ENCODE measurements at places on chromosomes 7 and 10.

DNA sequence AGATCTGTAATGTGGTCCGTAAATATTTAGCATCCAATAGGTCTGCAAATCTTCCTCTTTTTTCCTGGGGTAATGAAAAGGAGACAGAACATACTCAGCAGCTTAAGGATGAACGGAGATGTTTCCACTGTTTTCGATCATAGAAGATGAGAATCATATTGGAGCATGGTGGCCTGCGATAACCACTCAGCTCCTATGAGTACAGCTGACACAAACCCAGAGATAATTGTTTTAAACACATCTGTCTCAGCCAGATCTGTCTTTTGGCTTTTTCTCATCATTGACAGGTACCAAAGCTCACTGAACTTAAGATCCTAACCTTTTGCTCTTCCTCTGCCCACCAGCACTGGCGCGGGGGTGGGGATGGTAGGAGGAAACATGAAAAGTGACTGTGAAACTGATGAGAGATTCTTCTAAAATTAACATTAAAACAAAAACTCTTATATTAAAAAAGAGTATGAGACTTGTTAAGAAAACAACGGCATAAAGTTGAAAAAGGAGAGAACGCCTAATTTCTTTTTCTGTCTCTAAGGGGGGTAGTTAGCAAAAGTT is 71.0 kb downstream of the SVOPL start:
- no peak for DNase-seq

- DNase-seq, result peak; percentile 3
Measured at GRCh38 chr7:20577441-20578071, 37.9 kb upstream of the ABCB5 start.

DNA sequence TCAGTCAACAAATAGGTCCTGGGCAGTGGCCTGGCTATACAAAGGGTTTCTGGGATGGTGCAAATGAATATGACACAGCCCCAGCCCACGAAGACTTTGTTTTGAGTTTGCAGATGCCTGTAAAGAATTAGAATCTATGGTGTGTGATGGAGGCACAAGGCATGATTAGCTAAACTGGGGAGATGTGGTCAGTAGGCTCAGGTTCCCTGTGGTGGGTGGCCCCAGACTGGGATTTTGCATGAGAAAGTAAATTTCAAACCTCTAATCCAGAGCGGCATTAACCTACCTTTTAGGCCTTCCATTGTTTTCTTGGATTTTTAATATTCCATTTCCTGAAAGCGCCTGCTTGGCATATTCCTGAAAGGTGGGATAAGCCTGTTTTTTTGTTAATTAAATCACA is 6.4 kb upstream of the CPA5 start:
- DNase-seq, result no peak

- peak; percentile 17 for DNase-seq
Measured at GRCh38 chr10:105023211-105024111, 382.4 kb downstream of the SORCS3 start.

GRCh38 chr7:22799633-22800032 is 23.0 kb downstream of the TOMM7 start:
- no peak for DNase-seq

GRCh38 chr7:100642534-100642907 is 1.2 kb upstream of the TFR2 start:
- DNase-seq, result no peak

GRCh38 chr7:107160389-107160788 is 8.4 kb upstream of the HBP1 start:
- no peak for DNase-seq

- no peak for DNase-seq
Measured at GRCh38 chr10:126504761-126505112, 116.5 kb upstream of the ADAM12 start.

DNA sequence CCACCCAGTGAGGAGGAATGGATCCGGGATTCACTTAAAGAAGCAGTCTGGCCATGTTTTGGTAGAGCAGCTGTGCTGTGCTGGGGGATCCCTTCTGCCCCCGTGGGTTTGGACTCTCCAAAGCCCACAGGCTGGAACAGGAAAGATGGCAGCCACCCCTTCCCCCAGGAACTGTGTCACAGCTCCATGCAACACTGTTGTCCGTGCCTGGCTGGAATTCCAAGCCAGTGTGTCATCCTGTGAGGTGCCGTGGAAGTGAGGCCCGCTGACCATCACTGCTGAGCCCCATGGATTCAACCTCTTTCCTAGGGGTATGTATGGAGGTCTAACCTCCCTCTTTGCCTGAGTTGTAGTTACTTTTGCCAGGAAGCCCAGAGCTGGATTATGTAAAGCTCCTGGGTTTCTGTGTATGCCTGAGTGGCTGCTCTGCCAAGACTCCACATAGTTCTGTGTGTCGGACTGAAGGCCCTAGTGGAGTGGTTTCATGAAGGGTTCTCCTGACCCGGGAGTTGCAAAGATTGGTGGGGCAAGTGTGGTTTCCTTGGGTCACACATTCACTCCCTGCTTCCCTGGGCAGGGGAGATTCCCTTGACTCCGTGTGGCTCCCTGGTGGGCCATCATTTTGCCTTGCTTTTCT is 35.1 kb upstream of the PCGF5 start:
- DNase-seq, result peak; percentile 63

DNA sequence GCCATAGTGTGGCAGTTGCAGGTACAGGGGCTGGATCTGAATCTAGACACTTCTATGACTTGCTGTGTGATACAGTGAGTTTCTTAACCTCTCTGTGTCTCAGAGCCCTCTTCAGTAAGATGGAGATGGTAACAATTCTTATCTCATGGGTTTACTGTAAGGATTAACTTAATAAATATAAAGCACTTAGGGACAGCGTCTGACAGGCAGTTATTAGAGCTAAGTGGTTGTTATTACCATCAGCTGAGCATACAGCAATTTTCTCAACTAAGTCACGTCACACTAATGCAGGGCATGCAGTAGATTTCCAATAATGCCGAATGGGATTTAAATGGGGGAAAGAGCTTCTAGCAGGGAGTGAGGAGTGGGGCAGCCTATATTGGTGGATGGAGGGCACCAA is 162.6 kb downstream of the SH2D4B start:
- no peak for DNase-seq

DNA sequence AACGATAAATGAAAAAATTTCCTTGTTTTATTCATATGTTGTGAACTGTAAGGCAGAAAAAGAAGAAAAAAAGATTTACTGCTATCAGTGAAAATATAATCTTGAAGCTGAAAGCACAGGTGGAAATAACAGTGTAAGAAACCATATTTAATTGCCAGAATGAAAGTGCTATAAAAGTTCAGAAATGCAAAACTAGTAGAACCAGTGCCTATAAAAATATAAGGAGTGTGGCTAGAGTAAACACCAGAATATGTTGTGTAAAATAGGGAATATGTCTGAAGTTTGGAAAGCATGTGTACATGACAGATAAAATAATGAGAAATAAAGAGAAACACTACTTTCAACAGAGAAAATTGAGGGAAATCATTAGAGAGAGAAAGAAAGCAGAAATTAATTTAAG is 350.5 kb upstream of the NPSR1 start:
- no peak for DNase-seq

DNA sequence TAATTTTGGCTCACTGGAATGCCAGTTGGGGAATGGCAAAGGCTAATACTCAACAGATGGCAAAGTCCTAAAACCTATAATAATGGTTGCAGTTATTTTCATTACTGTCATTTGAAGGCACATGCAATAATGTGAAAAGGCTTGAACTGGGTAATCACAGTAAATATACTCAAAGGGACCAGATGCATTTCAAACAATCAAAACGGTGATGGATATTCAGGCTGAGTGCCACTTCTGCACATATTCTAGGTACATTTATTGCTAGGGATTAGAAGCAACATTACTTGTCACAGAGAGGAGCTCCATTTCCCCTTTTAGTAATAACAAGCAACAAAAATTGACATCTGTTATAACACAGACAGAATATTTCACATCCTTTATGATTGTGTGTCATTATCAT is 171.8 kb downstream of the NXPH1 start:
- DNase-seq, result no peak

GRCh38 chr10:43250615-43251418 is 16.0 kb downstream of the RASGEF1A start:
- no peak for DNase-seq

GRCh38 chr10:46323176-46323575 is 36.4 kb downstream of the ANTXRL start:
- no peak for DNase-seq

DNA sequence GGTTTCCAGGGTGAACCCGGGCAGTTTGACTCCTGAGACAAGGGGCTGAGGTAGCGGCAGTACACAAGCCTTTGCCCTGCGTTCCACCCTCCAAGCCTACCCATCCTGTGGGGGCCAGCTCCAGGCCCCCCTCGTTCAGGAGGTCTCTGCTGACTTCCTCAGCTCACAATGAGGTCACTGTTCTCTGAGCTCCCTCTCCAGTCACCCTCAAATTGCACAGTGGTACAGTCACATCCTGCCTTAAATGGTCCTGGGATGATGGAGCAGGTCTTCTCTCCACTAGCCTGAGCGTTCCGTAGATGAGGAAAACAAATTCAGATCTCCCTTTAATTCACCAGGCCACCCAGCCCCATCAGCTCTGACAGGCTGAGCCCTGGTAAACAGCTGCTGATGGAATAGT is 90.2 kb downstream of the SH3PXD2A start:
- peak; percentile 80 for DNase-seq

DNA sequence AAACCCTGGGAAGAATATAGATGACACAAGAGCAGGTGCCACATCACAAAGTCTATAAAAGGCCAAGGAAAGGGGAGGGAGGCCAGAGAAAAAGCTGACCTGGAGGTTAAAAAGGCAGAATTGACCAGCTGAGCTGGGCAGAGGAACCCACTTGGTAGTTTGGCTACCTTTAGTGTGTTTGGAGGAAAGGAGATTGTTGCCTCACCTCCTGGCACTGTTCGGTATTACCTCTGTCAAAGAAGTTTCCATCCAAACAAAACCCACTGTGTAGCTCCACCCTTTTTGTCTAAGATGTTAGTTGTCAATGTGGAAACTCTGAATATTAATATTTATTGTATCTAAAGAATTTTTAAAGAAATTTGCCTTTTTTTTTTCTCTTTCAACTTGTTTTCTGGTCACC is 23.4 kb downstream of the ENTPD7 start:
- DNase-seq, result no peak

Data from fibroblast of skin of right quadriceps (primary cell).